ENCODE measurements at places on chromosomes 4 and X. TPM values are rescaled to one million over a fixed set of nuclear protein-coding genes. Genes with fewer than 3 reads are reported as not detected.

PRRG3 gene
- not detected for total RNA-seq

SMAD1 gene
- 4.3 TPM for total RNA-seq

USP51 gene
- 2.6 TPM for total RNA-seq

ALG13 gene
- total RNA-seq: 49.5 TPM

ANOS1 gene
- not detected for total RNA-seq

GSTCD gene
- total RNA-seq: 17.5 TPM

FOXP3 gene
- 14.2 TPM for total RNA-seq

DRP2 gene
- total RNA-seq: 0.28 TPM

CBR4 gene
- 22.8 TPM for total RNA-seq

VEGFD gene
- not detected for total RNA-seq

PTPN13 gene
- 0.26 TPM for total RNA-seq

PSAPL1 gene
- total RNA-seq: not detected

CORIN gene
- not detected for total RNA-seq

BEX5 gene
- total RNA-seq: 0.71 TPM

GRIA3 gene
- not detected for total RNA-seq

OTUD6A gene
- not detected for total RNA-seq

NPFFR2 gene
- not detected for total RNA-seq

NOX1 gene
- total RNA-seq: not detected

PRDX4 gene
- total RNA-seq: 80.3 TPM

SH2D1A gene
- total RNA-seq: 51.7 TPM

SORBS2 gene
- total RNA-seq: not detected

TMEM33 gene
- total RNA-seq: 102 TPM

DUX4 gene
- not detected for total RNA-seq

SPANXN3 gene
- not detected for total RNA-seq

UNC5C gene
- total RNA-seq: not detected

BEX1 gene
- total RNA-seq: not detected

PPP1R2C gene
- total RNA-seq: not detected

AKAP4 gene
- total RNA-seq: not detected

LDB2 gene
- total RNA-seq: not detected

FAM53A gene
- 3.5 TPM for total RNA-seq

TMPRSS11A gene
- total RNA-seq: not detected

SHROOM2 gene
- total RNA-seq: not detected

NEXMIF gene
- 0.47 TPM for total RNA-seq

PROM1 gene
- not detected for total RNA-seq

HEPH gene
- total RNA-seq: not detected

ARHGAP6 gene
- not detected for total RNA-seq

ATP6AP1 gene
- total RNA-seq: 43.6 TPM

SPANXD gene
- not detected for total RNA-seq

ZBTB49 gene
- total RNA-seq: 7.2 TPM

RAB9B gene
- total RNA-seq: 0.17 TPM

FOXR2 gene
- total RNA-seq: not detected

TLR3 gene
- not detected for total RNA-seq

RBM46 gene
- not detected for total RNA-seq
